ENCODE measurements at places on chromosomes 16 and 17.

GRCh38 chr16:28182183-28182582 lies 29.6 kb downstream of the XPO6 start:
- no peak for DNase-seq

DNA sequence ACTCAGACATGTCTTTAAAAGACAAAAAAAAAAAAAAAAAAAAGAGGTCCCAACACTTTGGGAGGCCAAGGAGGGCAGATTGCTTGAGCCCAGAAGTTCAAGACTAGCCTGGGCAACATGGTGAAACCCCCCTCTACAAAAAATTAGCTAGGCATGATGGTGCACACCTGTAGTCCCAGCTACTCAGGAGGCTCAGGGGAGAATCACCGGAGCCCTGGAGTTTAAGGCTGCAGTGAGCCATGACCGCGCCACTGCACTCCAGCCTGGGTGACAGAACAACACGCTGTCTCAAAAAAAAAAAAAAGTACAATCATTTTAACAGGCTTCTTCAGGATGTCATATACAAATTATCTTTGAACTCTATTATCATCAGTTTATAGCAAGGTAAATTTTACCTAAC lies 22.0 kb downstream of the C16orf87 start:
- no peak for DNase-seq

DNA sequence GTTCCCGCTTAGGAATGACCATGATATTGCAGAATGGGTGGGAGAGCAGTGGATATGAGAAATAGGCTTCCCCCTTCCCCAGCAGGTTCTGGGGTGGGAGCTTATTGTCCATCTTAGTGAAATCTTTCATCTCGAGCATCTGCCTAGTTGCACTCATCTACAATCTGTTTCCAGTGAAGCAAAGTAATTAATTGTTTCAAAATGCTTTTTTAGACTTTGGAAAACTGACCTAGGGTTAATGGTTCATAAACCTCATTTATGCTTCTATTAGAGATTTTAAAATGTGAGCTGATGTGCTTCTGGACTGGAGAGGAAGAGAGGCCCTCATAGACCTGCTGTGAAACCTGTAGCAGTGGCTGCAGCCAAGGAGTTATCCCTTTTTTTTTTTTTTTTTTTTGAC lies 247.7 kb upstream of the XYLT1 start:
- DNase-seq: no peak

GRCh38 chr17:82294064-82294773 lies 20.7 kb upstream of the CSNK1D start:
- DNase-seq: no peak

DNA sequence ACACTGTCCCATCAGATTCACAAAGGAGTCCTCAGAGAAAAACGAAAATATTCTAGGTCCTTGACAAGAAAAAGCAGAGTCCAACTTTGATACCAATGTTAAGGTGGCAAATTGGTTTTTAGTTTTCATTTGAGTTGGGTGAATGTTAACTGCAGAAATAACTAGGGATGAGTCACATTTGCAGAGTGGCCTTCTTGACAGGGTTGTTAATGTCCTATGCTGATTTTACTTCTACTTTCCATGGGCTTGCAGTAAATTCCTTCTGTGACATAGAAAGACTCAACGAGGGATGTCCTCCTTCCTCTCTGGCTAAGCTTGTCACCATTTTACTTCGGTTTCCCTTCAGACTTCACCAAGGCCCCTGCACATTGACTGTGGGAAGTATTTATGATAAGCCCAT lies 47.2 kb upstream of the ICAM2 start:
- no peak for DNase-seq

GRCh38 chr16:69626256-69626655 lies 60.5 kb downstream of the NFAT5 start:
- no peak for DNase-seq

DNA sequence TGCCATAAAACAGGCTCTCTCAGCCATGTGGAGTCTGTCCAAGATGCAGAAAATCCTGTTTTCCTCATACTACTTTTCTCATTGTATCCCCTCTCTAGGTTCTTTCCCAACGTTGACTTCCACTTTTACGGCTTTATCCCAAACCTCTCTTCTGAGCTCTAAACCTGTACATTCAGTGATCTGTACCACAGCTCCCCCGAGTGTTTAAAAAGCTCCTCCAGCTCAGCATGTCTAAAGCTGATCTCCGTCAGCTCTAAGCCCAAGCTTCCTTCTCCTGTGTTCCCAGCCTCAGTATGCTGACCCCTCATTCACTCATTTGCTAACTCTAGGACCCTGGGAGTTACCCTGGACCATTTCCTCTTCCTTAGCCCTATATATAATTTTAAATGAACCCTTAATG lies 144.6 kb downstream of the DNAH9 start:
- DNase-seq: peak; percentile 22

GRCh38 chr17:68514831-68515635 lies 2.8 kb downstream of the PRKAR1A start:
- no peak for DNase-seq

DNA sequence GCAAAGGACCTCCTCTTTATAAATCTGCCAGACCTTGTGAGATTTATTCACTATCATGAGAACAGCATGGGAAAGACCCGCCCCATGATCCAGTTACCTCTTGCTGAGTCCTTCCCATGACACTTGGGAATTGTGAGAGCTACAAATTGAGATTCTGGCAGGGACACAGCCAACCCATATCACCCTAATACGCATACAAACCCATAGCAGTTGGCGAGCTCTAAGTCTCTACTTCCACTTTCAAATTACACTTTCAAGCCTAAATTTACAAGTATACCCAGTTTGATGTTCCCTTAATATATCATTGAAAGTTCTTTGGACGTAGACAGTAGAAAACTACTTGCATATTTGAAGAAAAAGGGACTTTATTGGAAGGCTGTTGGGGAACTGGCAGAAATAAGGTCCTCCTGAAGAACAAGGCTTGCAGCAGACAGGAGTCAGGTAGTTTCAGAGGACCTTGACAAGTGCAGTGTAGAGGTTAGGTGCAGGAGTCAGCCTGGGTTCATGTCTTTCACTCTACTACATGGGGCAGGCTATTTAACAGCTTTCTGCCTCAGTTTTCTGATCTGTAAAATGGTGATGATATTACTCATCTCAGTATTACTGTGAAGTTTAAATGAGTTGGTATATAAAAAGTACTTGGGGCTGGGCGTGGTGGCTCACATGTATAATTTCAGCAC lies 107.9 kb upstream of the EEF2KMT start:
- no peak for DNase-seq

DNA sequence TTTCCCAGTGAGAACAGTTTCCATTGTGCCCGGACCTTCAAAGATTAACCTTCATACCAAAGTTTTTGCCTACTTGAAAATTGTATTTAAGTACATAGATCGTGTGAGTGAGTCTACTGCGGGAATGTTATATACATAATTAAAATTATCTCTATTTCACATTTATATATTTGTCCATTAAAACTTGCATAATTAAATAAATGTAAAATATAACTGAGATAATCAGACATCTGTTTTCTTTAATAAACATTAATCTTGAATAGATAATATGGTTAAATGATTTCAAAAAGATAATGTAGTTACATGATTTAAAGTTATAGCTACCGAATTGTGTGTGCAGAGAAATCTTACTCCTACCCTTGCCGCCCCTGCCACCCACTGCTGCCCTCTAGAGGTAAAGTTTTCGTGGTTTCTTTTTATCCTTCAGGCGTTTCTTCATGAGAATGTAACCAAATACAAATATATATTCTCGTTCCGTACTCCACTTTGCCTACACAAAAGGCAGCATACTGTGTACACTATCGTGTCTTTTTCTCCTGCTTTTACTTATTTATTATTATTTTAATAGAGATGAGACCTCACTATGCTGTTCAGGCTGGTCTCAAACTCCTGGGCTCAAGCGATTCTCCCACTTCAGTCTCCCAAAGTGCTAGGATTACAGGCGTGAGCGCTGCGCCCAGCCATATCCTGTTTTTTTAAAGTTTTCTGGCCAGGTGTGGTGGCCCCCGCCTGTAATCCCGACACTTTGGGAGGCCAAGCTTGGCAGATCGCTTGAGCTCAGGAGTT lies 35.6 kb downstream of the RPA1 start:
- no peak for DNase-seq

DNA sequence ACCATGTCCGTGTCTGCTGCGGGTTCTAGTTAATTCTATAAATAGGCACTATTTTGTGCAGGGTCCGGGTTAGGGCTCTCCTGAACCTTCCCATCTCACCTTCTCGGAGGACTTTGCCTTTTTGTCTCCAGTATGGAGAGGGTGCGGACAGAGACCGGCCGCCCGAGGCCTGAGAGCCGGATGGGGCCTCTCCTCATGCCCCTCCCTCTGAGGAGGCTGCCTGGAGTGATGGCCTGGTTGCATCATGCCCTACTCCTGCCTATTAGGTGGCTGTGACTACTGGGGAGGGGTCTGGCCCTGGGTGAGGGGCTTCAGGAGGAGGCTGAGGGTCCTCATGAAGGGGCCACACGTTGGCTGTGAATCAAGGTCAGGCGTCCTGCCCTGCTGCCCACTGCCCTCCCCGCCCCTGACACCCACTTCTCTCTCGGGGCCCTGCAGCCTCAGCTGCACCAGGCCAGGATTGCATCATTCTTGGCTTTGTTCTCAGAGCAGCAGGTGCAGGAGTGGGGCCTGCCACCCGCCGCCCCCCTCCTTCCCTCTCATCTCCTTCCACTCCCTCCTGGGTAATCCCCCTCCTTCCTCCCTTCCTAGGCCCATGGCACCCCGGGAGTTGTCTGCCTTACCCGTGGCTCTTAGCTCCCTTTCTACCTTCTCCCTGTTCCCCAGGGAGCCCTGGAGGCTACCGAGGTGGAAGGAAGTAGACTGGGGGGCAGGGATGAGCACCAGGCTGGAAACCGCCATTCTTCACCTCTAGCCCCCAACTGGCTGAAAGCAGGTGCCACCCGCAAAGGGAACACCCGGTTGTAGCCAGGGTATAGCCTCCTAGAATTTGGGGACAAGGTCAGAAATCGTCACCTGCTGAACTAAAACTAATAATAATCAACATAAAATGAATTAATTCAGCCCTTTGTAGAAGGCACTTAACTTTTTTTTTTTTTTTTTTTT lies 12.7 kb upstream of the ARHGAP23 start:
- no peak for DNase-seq

DNA sequence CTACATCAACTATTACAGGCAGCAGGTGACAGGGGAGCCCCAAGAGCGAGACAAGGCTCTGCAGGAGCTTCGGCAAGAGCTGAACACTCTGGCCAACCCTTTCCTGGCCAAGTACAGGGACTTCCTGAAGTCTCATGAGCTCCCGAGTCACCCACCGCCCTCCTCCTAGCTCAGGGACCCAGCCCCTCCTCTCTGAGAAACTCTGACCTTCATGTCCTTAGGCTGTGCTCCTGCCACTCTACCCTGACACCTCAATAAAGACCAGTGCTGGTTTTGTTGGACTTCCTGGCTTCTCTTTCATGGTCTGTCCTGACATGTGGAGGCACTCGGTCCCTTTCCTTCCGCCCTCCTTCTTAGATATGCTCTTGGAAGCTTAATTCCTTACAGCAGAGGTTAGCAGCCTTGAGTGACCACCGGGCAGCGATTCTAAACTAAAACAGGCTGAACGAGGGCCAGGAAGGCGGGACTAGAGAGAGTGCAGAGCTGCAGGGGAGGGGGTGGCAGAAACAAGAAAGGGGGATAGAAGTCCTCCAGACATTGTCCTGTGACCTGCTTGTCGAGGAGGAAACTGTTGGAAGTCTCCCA lies 915 bp downstream of the AHSP start:
- no peak for DNase-seq

GRCh38 chr16:55370762-55371482 lies 46.9 kb downstream of the IRX6 start:
- DNase-seq: peak; percentile 91

GRCh38 chr17:55167024-55167725 lies 97.6 kb upstream of the HLF start:
- no peak for DNase-seq

- no peak for DNase-seq
Observed at GRCh38 chr17:44736551-44737240, 22.1 kb upstream of the ADAM11 start.

GRCh38 chr17:42833767-42834422 lies 698 bp downstream of the PSME3 start:
- DNase-seq: no peak

- DNase-seq: no peak
Observed at GRCh38 chr16:83722456-83723183, 85.2 kb upstream of the HSBP1 start.

Measured in spinal cord (tissue), 10 donors.